ENCODE measurements at places on chromosomes 1 and 21.

DNA sequence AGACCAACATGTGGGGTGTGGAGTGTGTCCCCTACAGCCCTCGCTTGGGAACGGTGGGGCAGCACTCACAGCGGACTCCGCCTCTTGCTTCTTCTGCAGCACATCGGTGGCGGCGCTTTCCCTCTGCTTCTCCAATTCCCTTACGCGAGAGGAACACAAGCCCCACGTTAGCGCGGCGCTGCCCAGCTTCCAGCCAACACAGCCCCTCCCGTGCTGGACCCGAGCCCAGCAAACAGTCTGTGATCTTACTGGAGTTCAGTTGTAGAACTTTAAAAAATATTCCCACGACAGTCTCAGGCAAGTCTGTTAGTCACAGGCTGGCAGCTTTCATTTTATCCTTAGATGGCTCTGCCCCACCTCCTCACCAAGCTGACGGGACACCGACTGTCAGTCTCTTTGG, 13.6 kb downstream of the THAP3 start:
- H3K27me3 ChIP-seq = no peaks in the 10 kb centered on the region
- H3K36me3 ChIP-seq = peaks cover 45% of the 10 kb centered on the region
- H3K4me3 ChIP-seq = no peak overlapping the region
- H3K27ac ChIP-seq = no peak overlapping the region
- DNase-seq = no peak

DNA sequence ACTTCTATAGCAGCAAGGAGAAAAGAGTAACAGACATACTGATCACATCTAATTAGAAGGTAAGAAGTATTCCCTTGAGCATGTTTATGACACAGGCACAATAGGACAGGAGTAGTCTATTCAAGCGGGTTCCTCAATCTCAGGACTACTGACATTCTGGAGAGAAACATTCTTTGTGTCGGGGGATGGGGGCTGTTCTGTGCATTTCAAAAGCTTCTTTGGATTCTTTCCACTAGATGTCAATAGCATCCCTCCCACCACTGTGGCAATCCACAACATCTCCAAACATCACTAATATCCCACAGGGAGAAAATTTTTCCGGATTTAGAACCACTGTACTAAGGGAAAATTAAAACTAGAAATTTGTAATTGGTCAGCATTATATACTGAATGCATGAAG, 56.9 kb downstream of the ADAMTS5 start:
- DNase-seq = no peak
- no peaks in the 10 kb centered on the region for H3K4me1 ChIP-seq
- H3K4me3 ChIP-seq = no peak overlapping the region
- H3K27ac ChIP-seq = no peak overlapping the region
- H3K36me3 ChIP-seq = no peaks in the 10 kb centered on the region

- H3K27me3 ChIP-seq = peaks cover 58% of the 10 kb centered on the region
- no peak overlapping the region for H3K27ac ChIP-seq
- peaks cover 6% of the 10 kb centered on the region for H3K4me1 ChIP-seq
- no peak overlapping the region for H3K4me3 ChIP-seq
- no peak for DNase-seq
- H3K36me3 ChIP-seq = no peaks in the 10 kb centered on the region
Measured at GRCh38 chr1:156677616-156678596, 699 bp upstream of the NES start.

DNA sequence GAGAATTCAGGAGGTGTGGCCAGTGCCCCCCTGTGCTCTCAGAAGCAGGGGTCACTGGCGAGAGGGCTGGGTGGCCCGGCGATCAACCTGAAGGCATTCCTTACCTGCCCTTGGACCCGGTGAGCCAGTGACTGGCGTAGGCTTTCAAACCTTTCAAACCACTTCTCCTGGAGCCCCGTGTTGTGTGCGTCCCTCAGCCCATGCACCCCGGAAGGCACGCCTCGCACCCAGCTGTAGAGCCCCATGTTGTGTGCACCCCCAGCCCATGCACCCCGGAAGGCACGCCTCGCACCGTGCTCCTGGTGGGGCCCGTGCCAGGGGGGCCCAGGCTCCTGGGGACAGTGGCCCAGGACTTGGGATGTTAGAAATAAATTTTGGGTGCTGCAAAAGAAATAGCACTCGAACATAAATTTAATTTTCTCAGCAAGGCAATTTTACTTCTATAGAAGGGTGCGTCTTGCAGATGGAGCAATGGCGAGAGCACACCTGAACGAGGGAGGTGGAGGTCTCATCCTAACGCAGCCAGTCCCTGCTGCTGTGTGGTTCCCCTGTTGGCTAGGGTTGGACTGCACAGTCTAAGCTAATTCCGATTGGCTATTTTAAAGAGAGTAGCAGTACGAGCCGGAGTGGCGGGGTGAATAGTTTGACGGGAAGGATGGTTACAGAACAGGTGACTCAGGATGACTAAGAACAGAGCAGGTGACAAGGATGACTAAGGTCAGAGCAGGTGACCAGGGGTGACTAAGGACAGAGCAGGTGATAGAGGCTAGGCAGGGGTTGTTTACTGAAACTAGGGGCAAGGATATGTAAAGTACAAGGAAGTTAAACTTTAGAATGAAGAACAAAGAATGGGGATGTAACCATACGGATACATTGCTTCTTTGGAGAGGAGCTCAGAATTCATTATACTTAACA, 47.4 kb downstream of the PRKCZ start:
- no peak overlapping the region for H3K27ac ChIP-seq
- no peak for DNase-seq
- H3K36me3 ChIP-seq = peaks cover 6% of the 10 kb centered on the region

DNA sequence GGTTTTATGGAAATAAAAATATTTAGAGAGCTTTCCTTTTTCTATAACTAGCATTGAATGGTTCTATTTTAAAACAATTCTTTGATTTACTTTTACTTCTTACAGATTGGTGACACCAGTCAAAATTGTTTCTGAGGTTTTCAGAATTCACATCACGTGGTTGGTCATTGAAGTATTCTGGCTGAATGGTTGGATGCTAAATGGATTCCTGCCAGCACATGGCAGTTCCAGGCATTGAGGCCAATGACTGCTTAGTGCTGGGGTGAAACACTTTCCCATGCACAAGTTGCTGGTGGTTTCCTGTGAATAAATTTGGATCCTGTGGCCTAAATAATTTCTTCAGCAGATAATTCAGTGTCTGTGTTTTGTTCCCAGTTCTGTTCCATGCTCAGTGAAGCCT, 20.6 kb downstream of the NCAM2 start:
- no peaks in the 10 kb centered on the region for H3K36me3 ChIP-seq
- H3K4me3 ChIP-seq = no peak overlapping the region

GRCh38 chr21:20882462-20883407, 115.5 kb upstream of the NCAM2 start:
- no peaks in the 10 kb centered on the region for H3K4me1 ChIP-seq
- no peak for DNase-seq
- H3K27ac ChIP-seq = no peak overlapping the region
- no peaks in the 10 kb centered on the region for H3K36me3 ChIP-seq

- H3K27me3 ChIP-seq = peaks cover 5% of the 10 kb centered on the region
- H3K4me3 ChIP-seq = no peak overlapping the region
- H3K27ac ChIP-seq = no peak overlapping the region
- H3K36me3 ChIP-seq = no peaks in the 10 kb centered on the region
Measured at GRCh38 chr1:201011616-201012015, 11.9 kb downstream of the KIF21B start.

DNA sequence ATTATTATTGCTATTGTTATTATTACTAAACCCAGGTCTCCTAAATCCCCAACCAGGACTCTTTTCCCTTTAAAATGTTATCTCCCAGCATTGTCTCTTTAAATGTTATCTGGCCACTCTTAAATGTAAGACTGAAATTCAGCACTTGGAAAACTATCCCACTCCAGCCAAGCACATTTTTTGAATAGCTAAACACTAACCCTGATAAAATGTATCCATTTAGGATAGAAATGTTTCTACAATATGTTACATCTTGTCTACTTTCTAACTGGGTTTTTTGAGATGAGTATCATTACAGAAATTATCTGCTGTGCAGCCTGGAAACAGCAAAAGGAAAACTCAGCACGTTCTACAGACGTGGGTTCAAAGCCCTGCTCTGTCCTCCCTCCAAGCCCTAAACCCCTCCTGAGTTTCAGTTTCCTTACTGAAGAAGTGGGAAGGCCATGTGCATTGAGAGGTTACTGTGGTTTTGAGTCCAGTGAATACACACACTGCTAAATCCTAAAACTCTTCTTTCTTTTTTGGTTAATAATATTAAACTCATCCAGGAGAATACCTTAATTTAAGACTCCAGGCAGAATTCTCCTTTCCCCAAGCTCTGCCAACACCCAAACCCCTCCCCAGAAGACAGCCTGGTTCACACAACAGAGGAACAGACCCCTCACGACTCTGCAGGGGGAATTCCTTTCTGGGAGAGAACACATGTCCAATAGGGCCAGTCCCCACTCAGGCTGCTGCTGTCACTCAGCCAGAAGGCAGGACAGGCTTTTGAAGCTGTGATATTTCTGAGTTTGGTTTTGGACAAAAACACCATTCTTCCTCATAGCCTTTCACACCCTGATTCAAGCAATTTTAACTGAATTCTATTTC, 41.9 kb downstream of the HIVEP3 start:
- no peak overlapping the region for H3K27ac ChIP-seq
- DNase-seq = no peak
- H3K4me1 ChIP-seq = no peaks in the 10 kb centered on the region
- no peaks in the 10 kb centered on the region for H3K27me3 ChIP-seq
- H3K4me3 ChIP-seq = no peak overlapping the region

DNA sequence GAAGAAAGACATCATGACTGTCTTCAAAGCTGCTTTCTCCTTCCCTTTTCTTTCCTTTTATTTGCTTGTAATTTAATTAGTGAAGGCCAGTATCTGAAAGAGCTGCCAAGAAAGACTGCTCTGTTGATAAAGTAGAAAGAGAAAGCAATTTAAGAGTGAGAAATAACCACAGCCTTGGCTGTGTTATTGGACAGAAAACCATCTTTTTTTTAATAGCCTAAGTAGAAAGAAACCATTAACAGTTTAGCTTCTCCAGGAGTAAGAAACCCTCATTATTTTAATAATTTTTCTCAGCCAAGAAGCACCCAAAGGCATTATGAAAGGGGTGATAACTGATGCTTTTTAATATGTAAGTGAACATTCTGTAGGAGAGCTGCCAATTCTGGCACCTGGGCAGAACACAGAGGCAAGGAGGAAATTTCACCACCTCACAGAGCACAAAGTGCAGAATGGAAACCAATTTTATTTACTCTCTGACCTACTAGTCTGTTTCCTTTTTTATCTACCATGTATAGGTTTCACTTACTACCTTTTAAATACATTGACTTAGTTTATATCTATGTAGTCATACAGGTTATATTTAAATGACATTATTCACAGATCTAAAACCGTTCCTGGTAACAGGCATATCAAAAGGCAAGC, 703.2 kb downstream of the MRPL39 start:
- no peaks in the 10 kb centered on the region for H3K27me3 ChIP-seq
- no peaks in the 10 kb centered on the region for H3K4me1 ChIP-seq
- DNase-seq = no peak
- H3K27ac ChIP-seq = no peak overlapping the region
- H3K4me3 ChIP-seq = no peak overlapping the region

- H3K4me3 ChIP-seq = no peak overlapping the region
- no peaks in the 10 kb centered on the region for H3K36me3 ChIP-seq
- H3K27me3 ChIP-seq = peaks cover 34% of the 10 kb centered on the region
- H3K4me1 ChIP-seq = no peaks in the 10 kb centered on the region
Measured at GRCh38 chr1:180221462-180221861, 8.6 kb upstream of the LHX4 start.

DNA sequence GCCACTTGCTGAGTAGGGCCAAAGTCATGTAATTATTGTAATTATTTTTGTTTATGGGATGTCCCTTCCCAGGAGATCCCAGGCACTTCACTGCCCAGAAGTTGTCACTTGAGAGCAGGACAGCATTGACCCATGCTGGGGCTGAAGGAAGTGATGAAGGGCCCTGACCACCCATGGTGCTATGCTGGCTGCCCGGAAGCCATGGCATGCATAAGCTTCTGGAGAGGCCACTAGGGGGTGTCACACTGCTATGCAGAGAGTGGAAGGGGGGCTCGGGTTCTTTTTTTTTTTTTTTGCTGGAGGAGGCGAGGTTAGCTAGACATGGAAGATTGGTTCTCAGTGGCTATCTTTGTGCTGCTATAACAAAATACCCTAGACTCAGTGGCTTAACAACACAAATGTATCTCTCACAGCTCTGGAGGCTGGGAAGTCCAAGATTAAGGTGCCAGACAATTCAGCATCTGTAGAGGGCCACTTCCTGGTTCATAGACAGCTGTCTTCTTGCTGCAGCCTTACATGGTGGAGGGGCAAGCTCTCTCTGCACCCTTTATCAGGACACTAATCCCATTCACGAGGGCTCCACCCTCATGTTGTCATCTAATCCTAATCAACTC, 84.9 kb downstream of the CNIH3 start:
- H3K27me3 ChIP-seq = no peaks in the 10 kb centered on the region
- H3K4me1 ChIP-seq = no peaks in the 10 kb centered on the region
- no peak overlapping the region for H3K27ac ChIP-seq
- no peak for DNase-seq
- no peaks in the 10 kb centered on the region for H3K36me3 ChIP-seq

DNA sequence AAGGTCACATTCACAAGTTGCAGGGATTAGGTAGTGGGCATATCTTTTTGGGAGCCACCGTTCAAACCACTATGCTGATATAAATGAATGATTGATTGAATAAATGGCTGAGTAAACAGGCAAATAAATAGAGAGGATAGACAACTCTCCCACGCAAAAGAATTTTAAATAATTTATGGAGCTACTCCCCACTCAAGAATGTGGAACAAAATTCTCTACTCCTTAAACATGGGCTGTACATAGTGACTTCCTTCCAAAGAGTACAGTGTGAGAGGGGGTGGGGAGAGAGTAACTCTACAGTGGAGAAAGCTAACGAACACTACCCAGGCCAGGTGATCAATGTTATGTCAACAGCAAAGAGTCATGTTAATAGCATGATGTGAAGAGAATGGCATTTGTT, 40.7 kb downstream of the KRTAP19-8 start:
- no peaks in the 10 kb centered on the region for H3K36me3 ChIP-seq
- DNase-seq = no peak
- no peaks in the 10 kb centered on the region for H3K27me3 ChIP-seq
- H3K4me1 ChIP-seq = no peaks in the 10 kb centered on the region
- H3K27ac ChIP-seq = no peak overlapping the region
